DMS79 (cell line): ENCODE measurements at places on chromosomes 5 and 9.

DNA sequence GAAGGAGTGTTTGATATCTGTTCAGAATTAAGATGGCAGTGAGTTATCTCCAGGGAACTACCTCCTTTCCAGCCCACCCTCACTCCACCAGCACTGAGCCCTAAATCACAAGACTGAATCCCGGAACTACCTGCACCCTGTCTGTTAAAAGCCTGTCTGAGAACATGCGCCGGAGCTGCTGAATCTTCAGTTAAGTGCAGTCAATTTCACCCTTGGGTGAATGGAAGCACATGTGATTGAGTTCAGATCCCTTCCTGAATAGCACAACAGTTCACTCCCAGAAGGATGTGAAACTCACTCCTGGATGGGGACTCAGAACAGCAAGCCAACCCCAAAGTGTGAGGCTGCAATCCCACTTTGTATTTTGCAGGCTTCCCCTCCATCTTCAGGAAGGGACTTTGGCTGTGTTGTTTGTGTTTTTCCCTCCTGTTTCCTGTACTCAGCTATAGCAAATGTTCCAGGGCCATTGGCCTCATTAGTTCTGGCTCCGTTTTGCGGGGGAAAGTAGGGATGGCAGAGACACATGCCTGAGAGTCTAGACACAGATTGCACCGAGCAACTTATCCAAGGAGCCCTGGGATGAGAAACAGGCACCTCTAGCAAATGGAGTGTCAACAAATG lies 43.4 kb downstream of the DPYSL3 start:
- no peak for DNase-seq

DNA sequence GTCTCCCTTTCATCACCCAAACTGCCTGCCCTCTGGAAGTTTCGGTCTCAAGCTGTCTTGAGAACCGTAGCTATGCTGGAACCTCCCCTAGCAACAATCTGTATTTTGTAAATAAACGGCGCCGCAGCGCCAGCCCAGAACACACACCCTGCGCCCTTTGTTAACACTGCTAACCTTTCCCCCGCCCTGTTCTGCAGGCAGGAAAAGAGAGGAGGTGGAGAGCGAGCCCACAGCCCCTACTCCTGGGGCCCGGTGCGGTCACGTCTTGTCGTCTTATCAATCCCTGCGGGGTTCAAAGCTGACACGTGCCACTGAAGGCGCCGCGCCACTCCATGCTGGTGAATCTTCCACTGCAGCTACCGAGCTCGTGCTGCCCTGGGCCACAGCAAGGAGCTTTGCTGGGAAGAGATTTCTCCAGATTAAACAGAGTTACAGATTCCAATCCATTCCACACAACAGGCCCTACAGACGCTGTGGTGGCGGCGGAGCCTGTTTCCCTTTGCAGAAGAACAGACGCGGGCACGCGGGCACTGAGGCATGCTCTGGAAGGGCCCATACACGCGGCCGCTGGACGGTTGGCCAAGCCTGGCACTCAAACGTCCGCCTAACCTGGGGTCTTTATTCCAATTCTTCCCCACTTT lies 25.3 kb downstream of the ZDHHC11B start:
- DNase-seq: no peak

- no peak for DNase-seq
Observed at GRCh38 chr9:87201351-87201751, 254.0 kb upstream of the GAS1 start.

- no peak for DNase-seq
Observed at GRCh38 chr9:129312251-129313122, 134.4 kb upstream of the IER5L start.

DNA sequence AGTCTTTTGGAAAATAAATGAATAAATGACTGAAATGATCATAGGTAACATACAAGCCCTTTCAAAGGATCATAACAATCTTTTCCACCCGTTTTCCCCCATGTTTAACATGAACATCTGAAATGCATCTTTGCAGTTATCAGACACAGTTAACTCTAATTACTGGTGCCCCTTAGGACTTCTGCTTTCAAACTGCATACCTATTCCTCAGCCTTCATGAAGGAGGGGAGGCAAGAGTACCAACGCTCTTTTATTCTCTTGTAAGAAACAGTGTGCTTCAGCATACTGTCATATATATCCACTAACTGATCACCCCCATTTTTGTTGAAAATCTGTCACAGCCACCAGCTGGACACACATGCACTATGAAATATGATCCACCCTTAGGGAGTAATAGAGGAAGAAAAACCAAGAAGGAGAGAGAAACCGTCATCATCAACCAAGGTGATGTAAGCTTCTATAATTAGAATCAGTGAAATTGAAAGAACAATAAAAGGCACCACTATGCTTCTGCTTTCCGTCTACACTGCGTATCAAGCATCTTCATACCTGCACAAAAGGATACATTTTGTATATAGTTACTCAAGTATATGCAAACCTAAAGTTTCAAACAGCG lies 98.7 kb downstream of the RAPGEF6 start:
- DNase-seq: no peak

GRCh38 chr9:113350937-113351336 lies 1.6 kb downstream of the BSPRY start:
- DNase-seq: no peak

DNA sequence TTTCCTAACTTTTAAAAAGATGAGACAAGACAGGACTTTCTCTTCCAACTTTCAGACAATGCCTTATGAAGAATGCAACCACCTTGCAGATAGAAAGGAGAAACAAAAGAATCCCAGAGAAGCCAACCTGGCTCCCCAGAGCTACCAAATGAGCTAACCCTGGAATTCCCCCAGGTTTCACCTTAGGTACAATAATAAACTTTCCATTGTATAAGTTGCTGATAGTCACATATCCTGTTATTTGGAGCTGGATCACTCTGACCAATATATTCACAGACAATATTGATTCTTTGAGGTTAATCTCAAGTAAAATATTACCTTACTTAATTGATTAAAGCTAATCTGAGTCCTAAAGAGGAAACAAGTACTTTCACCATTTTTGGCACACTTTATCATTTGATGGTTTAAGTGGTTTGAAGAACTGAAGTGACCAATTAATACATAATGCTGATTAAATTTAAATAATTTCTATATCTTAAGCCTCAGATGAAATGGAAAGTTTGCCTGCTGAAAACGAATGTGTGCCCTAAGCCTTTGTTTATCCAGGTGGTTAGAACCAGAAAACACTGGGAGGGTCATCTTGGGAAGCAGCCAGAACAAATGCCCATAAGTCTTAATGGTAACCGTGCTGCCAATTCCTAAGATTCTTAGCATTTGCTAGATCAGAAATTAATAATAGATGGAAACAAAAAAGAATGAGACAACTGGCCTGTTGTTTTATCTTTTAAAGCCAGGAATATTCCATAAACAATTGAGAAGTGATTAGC lies 159.6 kb upstream of the SLC12A2 start:
- no peak for DNase-seq

- DNase-seq: peak; percentile 24
Observed at GRCh38 chr9:90546200-90546599, 96.4 kb downstream of the DIRAS2 start.
